ENCODE measurements at places on chromosomes 5 and 9.

- no peak for DNase-seq
Measured at GRCh38 chr5:15214010-15214409, 286.0 kb upstream of the FBXL7 start.

- DNase-seq: no peak
Measured at GRCh38 chr5:11148810-11149539, 387.9 kb upstream of the DAP start.

DNA sequence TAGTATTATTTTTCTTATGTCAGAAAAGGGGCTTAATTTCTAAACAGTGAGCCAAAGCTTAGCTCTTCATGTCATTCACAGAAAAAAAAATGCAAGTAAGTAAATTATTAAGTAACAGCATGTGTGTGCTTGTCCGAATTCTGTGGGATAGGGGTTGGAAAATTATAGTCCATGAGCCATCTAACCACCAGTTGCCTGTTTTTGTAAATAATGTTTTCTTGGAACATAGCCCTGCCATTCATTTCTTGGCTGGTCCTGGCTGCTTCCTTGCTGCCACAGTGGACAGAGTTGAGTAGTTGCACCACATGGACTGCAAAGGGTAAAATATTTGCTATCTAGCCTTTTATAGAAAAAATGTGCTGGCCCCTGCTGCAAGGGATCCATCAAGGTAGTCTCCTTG, 513.7 kb upstream of the WWC1 start:
- no peak for DNase-seq

DNA sequence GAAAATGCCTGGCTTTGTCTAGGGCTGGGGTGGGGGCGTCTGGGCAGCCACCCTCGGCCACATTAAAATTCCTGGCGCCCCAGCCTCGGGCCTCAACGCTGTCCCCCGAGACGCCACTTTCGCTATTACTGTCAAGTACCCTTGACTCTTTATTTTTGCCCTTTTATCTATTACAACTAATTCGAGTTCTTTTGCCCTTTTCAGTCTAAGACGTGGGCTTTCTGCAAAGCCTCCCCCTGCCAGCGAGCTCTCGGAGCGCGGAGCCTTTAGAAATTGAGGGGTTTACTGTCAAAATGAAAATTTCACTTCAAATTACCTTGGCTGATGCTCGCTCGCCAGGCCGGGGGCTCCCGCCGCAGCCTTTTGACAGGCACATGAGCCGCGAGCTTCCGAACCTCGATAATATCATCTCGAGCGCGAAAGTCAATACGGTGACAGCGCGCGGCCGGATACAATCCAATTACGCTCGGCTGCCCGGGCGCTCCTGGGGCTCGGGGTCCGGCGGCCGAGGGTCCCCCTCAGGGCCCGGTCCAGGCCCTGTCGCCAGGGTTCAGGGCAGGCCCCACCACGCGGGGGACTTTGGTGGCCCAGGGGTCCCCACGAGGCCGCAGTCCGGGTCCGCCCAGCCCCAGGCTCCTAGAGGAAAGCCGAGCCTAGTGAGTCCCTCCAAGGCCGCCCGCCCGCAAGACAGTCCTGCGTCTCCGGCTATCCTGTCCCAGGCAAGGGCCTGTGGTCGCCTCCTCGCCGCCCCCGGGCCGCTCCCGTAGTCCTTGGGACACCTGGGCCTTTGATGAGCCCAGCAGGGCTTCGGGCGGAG, 6.7 kb downstream of the IRX4 start:
- DNase-seq: no peak

DNA sequence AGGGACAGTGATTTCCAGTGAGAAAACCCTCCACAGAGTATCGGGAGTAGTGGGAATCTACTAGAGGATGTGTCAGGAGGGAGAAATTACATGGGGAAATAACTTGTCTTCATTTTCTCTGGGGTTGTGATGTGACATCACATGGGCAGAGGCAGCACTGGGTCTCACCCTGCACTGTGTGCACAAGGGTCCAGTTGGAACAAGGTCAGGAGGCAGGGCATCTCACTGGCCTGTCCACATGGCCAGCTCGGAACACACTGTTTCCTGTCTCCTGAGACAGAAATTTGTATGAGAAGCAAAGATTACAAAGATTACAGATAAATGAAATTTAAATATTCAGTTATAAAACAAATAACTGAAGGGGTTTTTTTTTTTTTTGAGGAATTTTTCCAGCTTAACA, 62.6 kb upstream of the ECM2 start:
- DNase-seq: no peak

DNA sequence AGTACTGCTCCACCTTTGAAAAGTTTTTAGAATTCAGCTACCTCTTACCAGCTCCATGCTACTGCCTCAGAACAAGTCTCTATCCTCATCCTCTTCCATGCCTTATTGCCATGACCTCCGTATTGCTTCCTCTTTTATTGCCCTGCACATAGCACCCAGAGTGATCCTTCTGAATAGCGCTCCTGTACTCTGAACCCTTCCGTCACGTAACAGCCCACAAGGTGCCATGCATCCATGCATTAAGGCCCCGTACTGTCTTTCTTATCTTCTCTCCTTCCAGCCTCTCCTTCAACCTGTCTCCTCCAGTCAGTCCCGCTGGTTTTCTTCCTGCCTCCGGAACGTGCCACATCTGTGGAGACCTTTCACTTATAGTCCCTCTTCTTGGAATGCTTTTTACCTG, 273.3 kb upstream of the SEMA6A start:
- DNase-seq: no peak

DNA sequence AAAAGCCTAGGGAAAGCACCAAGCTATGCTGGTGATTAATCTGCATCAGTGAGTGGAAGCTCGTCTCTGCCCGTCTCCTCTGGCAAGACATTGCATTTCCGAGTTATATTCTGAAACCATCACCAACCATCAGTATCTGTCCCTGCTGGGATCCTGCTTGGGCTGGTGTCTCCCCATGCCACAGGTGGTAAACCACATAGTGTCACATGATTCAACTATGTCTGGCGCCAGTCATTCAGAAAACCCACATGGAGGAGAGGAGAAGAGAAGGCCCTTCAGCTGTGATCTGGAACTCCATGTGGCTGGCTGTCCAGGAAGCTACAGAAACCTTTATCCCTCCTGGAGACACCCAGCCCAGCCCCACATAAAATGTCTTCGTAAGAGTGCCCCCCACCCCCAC, 4.8 kb downstream of the IL9 start:
- no peak for DNase-seq

DNA sequence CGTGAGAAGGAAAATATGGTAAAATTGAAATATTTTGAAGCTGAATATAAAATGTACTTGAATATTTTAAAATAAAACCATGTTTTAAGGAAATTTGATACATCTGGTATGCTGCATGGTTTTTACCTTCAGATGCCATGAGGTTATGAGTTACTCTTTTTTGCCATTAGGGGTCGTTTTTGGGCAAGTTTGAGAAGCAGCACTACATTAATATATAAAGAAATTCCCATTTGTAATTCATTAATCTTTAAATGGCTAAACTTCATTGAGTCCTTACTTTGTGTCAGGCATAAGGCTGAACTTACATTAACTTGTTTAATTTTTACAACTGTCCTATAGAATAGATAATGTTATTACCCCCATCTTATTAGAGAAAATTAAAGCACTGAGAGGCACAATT, 152.3 kb downstream of the KDM4C start:
- no peak for DNase-seq

GRCh38 chr9:129489838-129490582, 130.9 kb downstream of the C9orf50 start:
- DNase-seq: peak; percentile 50

DNA sequence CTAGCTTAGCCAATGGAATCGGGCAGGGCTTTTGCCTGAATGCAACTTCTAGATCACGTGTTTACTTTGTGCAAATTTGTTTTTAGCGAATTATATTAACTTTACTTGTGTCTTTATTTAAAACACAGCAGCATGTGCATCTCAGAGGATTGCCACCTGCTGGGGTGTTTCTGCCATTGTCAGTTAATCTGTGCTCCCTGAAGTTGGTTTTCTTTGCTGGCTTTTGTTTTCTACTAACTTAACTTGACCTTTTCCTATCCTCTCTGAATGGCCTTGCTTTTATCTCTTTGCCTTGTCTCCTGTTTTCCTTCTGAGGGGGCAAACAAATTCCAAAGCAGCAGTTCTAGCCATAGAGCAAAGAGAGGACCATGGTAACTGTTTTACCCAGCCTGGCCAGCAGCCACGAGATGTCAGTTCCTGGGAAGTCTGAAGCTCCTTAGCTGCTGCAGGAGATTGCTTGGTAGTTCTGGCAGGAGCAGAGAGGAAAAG, 67.6 kb downstream of the ARHGEF28 start:
- DNase-seq: no peak

DNA sequence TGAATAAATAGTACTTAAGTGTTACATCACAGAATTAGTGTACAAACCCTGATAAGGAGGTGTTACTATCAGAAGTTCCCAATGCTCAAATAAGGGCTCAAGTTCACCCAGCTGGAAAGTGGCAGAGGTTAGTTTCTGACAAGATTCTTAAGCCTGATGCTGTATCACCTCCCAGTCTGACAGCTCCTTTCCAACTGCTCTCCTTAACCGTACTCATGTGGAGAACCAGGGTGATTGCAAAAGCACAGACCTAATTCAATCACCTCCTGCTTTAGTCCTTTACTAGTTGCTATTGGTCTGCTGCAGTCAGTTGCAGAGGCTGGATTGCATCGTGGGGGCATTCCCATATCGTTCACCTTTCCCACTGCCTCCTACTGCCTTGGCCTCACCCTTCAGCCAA, 100.4 kb upstream of the ZNF618 start:
- no peak for DNase-seq

GRCh38 chr5:15948190-15948589, 231.4 kb downstream of the MARCHF11 start:
- no peak for DNase-seq

DNA sequence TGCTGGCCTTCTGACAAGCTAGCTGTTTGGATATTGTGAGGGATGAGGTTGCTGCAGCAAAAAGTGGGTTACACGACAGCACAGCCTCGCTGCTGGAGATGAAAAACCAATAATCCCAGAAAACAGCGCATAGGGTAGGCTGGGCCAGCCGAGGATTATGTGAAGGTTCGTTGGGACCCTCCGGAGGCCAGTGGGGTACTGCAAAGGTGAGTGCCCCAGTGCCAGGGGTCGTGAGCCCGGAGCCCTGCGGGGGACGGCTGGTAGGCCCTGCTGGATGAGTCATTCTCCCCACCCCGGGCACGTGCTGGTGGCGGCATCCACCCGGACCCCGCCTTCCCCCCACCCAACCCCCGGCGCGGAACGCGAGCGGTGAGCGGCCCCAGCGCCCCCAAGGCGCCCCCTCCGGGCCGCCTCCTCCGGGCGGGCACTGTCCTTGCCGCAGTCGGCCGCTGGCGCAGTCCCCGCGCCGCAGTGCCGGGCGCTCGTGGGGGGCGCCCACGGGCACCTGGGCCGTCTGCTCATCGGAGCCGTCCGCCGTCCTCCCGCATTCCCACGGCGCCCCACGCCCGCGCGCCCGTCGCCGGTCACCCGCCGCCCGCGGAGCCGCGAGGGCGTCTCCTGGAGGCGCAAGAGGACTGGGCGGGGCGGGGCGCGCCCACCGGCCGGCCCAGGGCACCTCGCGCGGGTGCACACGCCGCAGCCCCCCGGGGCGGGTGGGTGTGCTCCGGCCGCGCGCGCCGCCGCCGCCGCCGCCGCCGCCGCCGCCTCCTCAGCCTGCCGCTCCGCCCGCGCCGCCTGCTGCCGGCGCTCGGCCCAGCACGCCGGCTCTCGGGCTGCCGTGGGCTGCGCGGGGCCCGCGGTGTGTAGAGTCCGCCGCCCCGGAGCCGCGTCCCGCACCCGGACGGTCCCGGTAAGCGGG, at the start of gene PHF24:
Gene PHF24, plus strand, starts transcription at position 794 of the 919 bp plus-strand sequence. CDS start 13,014 bp downstream, outside the sequence.
- DNase-seq: no peak

DNA sequence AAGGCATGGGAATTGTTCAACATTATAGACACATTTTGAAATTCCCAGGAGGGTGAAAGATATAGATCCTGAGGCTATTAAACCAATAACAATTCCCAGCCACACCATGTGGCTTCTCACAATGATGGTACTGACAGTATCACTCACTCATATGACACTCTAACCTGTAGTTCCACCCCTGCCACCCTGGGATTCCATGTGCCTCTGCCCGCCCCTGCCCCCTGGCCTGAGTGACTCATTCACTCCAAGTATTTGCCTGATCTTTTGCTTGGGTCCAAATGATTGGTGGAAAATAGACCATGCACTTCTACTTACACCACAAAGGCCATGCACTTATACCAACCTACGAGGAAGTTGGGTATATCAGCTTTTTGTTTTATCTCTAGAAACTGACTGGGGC, 305.2 kb upstream of the DAB2 start:
- DNase-seq: no peak

DNA sequence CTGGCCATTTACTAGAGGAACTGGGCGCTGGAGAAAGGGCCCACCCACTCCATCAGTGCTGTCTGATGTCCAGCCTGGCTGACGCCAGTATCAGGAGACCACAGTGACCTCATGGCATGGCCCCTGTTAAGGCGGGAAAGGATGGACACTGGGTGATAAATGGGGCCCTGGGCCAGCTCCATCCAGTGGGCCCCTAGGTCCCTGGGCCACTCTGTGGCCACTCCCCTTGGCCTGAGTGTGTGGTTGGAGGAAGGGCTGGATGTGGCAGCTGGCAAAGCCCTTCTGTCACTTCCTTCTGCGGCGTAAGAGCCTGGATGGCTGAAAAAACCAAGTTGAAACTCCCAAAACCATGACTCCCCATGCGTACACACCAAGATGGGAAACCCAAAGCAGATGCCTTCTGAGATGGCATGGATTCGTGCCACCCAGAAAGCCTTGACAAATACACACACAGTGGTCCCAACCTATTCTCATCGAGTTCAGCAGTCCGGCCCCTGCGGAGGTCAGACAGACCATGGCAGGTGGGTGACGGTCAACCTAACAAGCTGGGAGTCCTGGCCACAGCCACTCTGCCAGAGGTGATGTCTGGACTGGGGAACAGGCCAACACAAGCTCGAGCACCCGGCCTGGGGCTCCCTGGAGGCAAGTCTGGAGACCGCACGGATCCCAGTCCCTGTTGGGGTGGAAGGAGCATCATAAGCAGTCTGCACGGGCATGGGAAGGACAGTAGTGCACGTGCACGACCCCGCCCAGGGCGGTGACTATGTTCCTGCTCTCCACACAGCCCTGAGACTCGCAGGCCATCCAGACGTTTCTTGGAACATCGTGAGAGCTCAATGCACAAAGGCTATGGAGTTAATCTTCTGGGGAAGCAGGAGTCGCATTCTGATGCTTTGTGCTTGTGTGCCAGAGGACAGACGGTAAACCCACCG, 45.2 kb upstream of the NOTCH1 start:
- DNase-seq: no peak

DNA sequence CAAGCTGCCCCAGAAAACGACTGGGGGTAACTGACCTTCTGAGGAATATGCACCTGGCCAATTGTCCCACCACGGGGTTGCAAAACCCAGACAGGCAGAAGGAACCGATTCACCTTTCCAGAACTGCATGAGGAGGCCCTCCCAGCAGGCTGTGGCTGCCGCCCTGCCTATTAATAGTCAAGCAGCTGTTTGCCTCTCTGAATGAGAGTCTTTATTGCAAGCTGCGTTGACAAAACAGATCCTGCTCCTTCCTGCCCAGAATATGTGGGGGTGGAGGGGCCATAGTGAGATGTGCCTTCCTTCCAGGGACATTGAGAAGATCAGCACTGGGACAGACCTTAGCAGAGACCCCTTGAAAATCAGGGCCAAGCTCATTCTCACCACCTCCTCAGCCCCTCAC, 18.3 kb upstream of the TCOF1 start:
- DNase-seq: no peak

- DNase-seq: peak; percentile 62
Measured at GRCh38 chr9:91948597-91949391, 1.2 kb downstream of the ROR2 start.

GRCh38 chr5:154209591-154210081, 19.1 kb downstream of the GALNT10 start:
- DNase-seq: no peak

Measured in left colon (tissue), 2 donors.